ENCODE measurements at places on chromosomes 16 and 17. TPM values are rescaled to one million over a fixed set of nuclear protein-coding genes. Genes with fewer than 3 reads are reported as not detected.
A peak's percentile ranks its signal among the peaks of the same experiment; 100 is the strongest.

FN3K gene
- 8.9 TPM for total RNA-seq

GRCh38 chr17:9408868-9409829, 166.5 kb downstream of the STX8 start:
- DNase-seq = no peak

DNA sequence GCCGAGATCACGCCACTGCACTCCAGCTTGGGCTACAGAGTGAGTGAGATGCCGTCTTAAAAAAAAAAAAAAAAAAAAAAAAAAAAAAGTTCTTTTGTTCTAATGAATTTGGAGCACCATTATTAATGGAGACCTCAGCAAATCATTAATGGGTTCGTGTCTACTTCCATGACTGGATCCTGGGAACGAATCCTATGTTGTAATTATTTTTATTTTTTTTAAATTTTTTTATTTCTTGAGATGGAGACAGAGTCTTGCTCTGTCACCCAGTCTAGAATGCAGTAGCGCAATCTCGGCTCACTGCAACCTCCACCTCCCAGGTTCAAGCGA, 30.7 kb downstream of the SPOP start:
- no peak for DNase-seq

ATP2C2 gene
- total RNA-seq = not detected

DNA sequence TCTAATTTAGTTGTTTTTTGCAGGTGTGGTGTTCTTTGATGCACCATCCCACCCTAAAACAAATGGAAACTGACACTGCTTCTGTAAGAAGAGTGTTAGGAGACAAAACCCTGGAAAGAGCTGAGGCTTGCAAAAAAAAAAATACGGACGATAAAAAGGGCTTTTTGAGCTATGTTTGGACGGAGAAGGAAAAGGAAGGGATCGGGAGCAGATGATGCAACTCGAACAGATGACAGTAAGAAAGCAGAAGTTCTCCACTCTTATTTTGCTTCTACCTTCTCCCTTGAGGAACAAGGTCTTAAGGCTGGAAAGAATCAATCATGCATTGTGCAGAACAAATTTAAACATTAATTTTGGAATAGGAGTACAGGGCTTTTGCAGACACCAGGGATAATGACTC, 136.7 kb downstream of the MAF start:
- DNase-seq = no peak

DNA sequence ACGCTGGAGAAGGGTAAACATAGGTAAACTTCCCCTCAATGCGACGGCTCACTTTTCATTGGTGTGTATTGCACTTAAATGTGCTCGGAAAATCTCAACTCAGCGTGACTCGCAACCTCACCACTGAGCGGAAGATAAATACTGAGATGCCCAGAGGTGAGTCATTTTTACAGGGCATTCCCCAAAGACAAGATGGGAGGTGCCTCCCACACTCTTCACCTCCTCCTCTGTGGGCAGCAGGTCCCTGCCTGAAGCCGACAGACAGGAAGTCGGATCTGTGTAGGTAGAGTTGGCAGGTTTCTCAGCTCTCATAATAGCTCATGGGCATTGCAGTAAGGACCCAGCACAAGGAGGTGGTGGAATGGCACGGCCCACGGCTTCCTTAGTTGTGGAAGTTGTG, 274.6 kb upstream of the HSBP1 start:
- DNase-seq = peak; percentile 73

DNA sequence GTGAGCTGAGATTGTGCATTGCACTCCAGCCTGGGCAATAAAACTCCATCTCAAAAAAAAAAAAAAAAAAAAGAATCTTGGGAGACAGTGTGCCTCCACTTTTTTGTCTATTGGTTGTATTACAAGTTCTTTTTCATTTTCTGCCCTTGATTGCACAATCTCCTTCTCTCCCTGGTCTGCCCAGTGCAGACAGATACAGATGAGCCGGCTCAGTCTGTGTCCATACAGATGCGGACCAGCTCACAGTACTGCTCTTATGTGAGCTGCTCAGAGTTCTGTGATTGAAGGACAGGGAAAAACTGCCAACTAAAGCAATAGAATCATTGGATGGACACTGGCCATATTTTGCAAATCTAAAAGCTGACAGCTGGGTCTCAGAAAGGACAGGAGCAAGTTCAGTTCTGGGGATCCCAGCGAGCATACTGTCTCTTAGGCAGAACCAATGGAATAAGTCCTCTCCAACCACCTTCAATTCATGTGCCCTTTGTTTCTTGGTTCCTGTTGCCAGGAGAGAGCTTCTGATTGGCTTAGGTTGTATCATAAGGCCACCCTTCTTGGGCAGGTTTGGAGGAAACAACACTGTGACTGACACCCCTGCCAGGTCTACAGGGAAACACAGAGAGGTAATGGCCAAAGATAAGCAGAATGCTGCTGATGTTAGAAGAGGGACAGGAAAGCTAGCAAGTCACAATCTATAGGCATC, 495.6 kb upstream of the HSBP1 start:
- DNase-seq = no peak

- DNase-seq = no peak
These were observed 53.5 kb downstream of the ABR start for GRCh38 chr17:1126250-1126797.

WFIKKN2 gene
- total RNA-seq = under 0.01 TPM

AANAT gene
- total RNA-seq = not detected

All from fibroblast of lung (primary cell).